ENCODE measurements at places on chromosomes 12 and 14. TPM values are rescaled to one million over a fixed set of nuclear protein-coding genes. Genes with fewer than 3 reads are reported as not detected.

- DNase-seq, result peak; percentile 59
Observed at GRCh38 chr12:118188690-118189371, 52.9 kb downstream of the PEBP1 start.

DNA sequence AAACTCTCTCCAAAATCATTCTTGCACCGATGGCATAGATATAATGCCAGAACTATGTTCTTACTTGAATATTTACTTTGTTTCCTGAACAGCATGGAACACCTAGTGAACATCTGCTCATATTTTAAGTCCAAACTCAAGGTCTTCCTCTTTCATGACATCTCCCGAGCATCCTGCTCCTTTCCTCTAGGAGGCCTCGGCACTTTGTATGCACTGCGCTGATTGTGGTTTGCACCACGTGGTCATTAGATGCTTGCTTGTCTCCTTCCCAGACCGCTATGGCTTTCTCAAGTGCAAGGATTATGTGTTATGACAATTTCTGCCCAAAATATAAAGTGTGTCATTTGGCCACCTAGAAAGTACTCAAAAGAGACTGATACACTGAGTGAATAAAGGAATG, 912.0 kb downstream of the GALC start:
- no peak for DNase-seq

DNA sequence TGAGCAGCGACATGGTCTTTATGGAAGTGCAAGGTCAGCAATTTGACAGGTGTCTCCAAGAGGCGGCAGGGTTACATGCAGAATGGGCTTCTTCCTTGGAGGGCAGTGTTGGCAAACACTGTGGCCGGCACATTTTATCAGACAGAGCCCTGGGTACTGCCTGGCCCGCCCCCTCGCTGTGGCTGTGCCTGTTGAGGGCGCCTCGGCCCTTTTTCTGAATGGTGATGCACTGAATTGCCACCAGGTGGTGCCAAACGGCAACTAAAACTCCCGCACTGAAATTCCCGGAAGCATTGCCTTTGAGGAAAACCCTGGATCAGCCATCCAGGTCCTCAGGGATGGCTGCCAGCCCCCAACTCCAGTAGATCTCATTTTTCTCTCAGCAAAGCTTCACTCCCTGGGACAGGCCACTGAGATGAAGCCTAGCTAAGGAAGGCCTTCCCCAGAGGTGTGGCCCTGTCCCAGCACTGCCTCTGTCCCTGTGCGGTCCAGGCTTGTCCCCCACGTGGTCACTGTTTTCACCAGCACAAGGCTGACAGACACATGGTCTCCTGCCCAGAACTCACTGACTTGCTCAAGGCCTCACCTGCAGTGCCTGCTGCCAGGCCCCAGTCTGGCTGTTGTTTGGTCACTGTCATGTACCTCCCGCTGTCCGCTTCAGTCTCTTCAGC, 73.6 kb downstream of the TESC start:
- DNase-seq, result peak; percentile 67

GRCh38 chr14:85688006-85688405, 158.1 kb downstream of the FLRT2 start:
- peak; percentile 72 for DNase-seq

DNA sequence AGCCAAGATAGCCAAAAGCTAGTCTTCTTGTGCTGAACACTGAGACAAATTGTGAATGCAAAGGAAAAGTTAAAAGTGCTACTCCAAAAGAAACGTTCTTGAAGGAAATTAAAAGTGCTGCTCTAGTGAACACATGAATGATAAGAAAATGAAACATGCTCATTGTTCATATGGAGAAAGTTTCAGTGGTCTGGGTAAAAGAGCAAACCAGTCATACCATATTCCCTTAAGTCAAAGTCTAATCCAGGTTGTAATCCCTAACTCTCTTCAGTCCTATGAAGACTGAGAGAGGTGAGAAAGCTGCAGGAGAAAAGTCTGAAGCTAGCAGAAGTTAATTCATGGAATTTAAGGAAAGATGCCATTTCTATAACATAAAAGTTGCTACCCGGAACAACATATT, 121.5 kb downstream of the MNAT1 start:
- no peak for DNase-seq

DNA sequence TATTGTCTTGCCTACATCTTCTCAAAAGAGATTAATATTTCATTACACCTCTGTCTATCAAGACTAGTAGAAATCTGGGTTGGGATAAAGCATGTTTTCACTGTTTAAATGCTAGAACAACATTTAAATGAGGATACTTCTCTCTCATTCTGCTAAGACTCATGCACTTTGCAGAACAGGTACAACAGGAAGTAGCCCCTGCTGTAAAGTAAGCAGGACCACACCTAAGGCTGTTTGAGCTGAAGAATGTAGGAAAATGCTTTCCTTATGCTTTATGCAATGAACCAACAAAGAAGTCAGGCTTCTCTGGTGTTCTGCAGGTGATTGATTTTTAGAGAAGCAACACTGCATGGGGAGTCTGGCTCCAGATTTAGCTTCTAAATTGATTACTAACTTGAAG, 89.4 kb downstream of the PAX9 start:
- no peak for DNase-seq

- no peak for DNase-seq
Observed at GRCh38 chr14:30138567-30138966, 210.9 kb upstream of the PRKD1 start.

DNA sequence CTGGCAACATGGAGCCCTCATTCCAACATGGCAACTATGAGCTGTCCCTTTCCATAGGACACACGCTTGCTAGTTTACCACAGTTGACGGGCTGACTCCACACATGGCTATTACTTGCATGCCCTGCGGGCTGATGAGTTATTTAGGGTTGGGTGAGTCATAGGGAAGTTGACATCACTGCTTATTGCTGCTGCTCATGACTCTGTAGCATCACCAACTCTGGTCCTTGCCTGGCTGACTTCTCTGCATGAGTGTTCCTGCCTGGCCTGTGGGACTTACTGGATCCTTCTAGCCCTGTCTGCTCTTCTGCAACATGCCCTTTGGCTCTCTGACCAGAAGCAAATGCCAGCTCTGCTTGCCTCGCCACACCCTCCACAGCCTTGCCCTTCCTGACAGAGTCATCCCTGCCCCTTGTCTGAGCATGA, 199.5 kb downstream of the ANO6 start:
- peak; percentile 98 for DNase-seq

DNA sequence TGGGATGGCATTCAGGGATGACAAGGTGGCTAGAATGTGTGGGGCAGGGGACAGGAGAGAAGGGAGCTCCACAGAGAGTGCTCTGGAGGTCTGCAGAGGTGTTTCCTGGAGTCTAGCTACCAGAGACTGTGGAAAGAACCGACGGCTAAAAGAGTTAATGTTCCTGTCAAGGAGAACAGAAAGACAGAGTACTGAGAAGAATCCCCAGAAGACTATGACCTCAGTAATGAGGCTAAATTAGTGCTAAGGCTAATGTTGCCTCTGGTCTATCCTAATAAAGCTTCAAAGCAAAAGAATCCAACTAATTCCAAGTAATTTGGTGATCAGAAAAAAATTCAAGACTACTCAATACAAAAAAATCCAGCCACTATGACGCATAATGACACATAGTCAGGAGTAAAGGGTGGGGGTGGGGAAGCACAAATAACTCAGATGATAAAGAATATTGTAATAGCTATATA, 44.7 kb downstream of the FERMT2 start:
- DNase-seq, result peak; percentile 84

DNA sequence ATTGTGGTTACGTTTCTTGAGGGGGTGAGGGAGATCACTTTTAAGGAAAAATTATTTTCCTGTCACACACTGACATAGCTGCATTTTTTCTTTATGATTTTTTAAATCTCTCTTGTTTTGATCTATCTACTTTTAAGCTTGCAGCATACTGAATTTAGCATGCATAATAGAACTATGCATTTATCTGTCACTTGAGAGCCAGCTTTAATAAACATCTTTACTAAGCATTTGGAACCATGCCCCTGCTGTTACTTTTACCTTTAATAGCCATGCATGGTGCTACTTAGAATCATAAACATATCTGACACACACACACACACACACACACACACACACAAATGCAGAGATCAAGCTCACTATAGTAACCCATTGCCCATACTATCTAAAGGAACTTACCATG, 486.2 kb downstream of the NELL2 start:
- no peak for DNase-seq

- no peak for DNase-seq
Observed at GRCh38 chr14:104144911-104145825, 6.8 kb downstream of the KIF26A start.

DNA sequence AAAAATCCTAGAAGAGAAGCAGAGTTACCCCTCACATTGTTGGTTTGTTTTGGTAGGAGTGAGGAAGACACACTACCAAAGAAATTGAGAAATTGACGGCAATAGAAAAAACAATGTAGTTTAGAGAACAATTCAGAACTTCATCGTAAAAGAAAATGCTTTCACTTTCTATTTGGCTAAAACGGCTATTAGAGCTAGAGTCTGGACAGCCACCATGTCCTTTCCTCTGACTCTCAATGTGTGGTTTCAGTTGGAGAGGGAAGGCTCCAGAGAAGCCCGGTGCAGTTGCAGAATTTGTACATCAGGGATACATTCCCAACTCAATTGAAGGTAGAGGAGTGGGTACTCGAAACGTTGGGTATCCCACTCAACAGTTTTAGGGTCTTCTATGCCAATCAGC, 535.3 kb downstream of the GALC start:
- DNase-seq, result peak; percentile 31

DNA sequence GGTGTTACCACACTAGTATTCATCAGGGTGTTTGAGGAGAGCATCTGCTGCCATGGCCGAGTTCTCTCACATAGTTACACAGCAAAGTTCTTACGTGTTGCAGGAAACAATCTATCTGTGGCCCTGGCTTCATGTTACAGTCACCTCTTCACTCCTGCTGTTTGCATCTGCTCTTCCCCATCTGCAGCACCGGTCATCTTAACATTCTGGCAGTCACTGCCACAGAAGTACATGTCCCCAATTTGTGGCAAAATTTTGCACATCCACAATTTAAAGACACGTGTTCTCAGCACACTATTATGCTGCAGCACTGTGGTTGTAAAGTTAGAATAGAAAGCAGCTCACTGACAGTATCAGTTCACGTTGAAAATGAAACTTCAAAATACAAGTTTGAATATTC, 23.2 kb downstream of the MAPK1IP1L start:
- peak; percentile 43 for DNase-seq

DNA sequence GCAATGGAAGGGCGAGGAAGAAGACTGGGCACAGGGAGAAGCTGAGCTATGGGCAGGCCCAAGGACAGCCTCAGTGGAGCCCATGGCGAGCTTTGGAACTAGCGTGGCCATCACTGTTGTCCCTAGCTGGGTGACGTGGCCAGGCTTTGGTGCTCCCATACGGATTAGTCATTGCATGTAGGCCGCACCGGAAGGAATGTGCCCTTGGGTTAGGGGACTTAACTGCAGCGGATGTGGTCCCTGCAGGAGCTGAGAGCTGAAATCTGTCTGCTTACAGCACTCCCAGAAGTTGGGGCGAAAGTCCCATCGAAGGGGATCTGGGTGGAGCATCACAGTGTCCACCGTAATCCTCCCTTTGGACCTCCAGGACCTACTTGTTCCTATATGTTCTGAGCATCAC, 133.7 kb downstream of the PAPOLA start:
- no peak for DNase-seq

DNA sequence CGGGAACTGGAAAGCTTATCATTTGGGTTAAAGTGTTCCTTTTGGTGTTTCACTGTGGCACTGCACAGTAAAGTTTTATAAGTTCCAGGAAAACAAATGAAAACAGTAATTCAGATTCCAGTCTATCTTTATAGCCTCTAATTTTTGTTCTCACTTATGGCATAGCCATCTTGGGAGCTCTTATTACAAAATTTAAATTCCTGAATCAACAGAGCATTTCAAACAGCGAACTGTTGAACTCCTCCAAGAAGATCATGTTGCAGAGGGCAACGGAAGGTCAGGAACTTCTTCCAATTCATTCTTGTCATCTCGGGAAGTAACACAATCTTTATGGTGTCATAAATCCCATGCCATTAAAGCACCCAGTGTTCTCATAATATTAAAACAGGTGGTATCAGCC, 229.1 kb downstream of the KCNC2 start:
- peak; percentile 3 for DNase-seq

The RAB2B gene
- total RNA-seq, result 41.0 TPM

The FERMT2 gene
- total RNA-seq, result 266 TPM

The CISTR gene
- not detected for total RNA-seq

The CLEC2A gene
- not detected for total RNA-seq

All from fibroblast of villous mesenchyme (primary cell).